Hepatic stellate cell (primary cell): ENCODE measurements at places on chromosomes 7 and 10.

GRCh38 chr10:11234857-11235531 is 217.3 kb downstream of the CELF2 start:
- no peak for DNase-seq

DNA sequence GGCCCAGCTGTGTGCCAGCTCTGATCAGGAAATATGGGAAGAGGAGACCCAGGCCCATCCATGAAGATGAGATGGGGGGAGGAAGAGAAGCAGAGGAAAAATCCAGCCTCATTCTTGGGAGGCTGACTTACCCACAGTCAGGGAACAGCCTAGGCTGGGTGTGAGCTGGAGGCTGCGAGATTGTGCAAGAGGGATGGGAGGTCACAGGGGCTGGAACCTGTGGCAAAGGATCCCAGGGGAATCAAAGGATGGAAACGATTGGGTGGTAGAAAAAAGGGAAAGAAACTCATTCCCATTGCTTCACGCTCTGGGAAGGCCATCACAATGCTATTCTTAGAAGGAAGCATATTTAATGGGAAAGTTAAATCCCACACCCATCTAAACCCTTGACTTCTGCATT is 26.7 kb upstream of the CRHR2 start:
- no peak for DNase-seq

DNA sequence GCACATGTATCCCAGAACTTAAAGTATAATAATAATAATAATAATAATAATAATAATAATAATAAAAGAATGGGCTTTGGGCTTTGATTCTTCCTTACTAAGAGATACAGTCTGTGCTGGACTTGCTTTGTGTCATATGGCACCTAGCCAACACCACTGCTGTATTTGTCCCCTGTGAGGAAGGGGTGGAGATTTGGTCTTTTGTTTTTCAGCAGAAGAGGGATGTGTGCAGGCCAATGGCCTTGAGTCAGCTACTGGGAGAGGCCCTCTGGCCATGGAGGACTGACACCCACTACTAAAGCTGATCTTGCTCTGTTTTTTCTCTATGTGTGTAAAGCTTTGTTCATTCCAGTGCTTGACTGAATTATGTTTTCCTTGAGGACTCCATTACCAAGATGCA is 573.0 kb upstream of the PCDH15 start:
- no peak for DNase-seq

DNA sequence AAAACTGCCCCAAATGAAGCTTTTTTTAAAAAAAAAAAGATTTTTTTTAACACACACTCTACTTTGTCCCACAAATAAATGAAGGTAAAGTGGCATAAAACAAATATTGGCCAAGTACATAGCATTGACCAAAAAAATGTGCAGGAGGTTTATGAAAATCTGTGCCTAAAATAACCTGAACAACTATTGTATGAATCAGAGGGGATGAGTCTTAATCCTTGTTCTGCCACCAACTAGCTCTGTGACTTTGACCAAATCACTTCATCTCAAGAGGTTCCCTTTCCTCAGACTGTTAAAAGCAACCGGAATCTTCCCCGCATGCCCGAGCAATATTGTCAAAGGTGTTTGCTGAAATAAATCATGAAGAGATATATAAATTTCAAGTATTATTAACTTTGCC is 150.4 kb upstream of the NEBL start:
- DNase-seq, result no peak

DNA sequence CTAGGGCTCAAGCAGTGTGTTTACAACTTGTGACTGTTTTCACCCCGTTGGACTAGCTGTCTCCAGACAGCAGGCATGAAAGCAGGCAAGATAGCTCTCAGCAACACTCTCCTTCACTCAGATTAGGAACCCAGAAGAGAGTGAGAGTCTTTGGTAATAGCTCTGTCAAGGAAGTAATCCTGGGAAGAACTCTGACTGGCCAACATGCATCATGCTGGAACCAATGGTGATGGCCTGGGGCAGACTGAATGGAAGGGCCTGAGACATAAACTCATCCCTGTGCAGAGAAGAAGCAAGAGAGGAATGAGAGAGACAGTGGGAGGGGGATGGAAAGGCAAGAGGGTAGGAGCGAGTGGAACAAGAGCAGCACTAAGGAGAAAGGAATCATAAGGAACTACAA is 48.9 kb downstream of the AKR1D1 start:
- DNase-seq, result no peak

DNA sequence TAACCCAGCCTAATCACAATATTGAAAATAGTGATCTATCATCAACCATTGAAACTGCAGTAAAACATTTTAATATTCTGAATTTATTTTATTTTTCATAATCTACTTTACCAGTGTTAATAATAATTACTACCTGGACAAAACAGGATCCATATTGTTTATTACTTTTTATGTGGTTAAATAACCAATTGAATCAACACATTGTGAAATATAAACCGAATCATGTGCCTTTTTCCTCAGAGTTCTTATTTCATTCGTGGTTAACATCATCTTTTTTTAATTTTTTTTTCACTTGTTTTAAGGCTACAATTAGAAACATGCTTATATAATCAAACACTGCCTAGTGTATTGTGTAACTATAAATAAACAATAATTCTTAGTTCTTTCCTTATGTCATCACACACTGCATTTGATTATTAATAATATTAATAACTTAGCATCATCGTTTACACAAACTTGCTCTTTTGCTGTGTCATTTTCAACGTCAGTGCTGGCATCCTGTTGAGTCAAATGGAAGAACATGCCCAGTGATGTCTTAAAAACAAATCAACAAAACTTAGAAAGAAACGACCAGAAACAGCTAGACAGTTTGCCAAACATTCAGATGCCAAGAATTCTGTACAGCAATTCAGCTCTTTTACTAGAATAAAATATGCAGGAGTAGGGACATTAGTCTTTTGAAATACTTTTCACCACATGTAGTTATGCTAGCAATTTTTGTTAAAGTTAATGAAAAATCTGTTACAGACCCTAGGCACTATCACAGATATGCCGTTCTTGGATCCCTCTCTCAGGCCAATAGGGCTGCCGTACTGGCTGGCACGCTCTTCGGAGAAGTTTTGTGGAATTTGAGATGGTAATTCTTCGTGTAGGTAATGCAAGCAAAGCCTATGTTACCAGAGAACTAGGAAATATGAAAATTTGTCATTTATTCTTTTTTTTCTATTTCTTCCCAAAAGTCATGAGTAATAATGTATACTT is 330.4 kb upstream of the SEMA3A start:
- no peak for DNase-seq

GRCh38 chr7:23332910-23333612 is 33.9 kb downstream of the MALSU1 start:
- DNase-seq, result no peak
